ENCODE measurements at places on chromosomes 3 and 15.

GRCh38 chr3:9173445-9173844 is 76.0 kb downstream of the SRGAP3 start:
- no peak for DNase-seq

GRCh38 chr15:97759363-97759762 is 201.1 kb upstream of the ARRDC4 start:
- no peak for DNase-seq

GRCh38 chr3:37944391-37944842 is 46.2 kb upstream of the VILL start:
- DNase-seq = no peak

DNA sequence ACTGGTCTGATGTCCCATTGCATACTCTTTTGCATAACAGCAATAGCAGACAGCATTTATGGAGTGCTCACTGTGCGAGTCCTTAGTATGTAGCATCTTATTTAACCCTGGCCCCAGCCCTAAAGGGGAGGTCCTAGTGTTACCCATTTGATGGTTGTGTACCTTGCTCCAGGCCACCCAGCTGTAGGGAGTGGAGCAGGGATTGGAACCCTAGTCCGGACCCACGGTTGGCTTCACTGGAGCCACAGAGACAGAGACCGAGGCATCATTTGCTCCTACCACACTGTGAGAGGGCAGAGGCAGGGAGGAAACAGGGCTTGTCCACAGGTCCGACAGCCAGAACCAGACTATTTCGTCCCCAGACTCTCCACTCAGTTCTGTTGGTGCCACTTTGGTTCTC is 16.0 kb upstream of the TSEN2 start:
- DNase-seq = no peak

GRCh38 chr15:61459785-61460707 is 230.9 kb upstream of the RORA start:
- no peak for DNase-seq

- no peak for DNase-seq
Measured at GRCh38 chr15:87656372-87656771, 600.2 kb downstream of the NTRK3 start.

GRCh38 chr3:187828579-187829452 is 83.5 kb upstream of the BCL6 start:
- DNase-seq = no peak

DNA sequence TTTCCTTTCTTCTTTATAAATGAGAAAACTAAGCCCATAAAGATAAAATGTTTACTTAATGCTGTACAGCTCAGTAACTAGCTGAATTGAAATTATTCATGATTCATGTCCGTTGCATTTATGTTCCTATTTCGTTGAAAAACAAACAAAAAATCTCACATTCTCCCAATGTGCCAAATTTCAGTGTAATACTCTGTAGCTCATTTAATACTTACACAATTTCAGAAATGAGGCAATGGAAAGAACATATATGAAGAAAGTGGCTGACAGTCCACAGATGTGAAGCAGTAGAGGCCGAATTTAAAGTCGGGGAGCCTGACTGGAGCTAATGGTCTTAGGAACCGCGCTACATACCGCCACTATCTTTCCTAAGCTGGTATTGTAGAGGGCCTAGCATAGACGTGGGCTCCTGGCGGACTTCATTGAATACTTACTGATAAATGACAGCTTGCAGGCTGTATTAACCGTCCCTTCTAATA is 651 bp downstream of the PLSCR2 start:
- DNase-seq = no peak

- DNase-seq = no peak
Measured at GRCh38 chr3:172038798-172039435, 461 bp upstream of the FNDC3B start.

- no peak for DNase-seq
Measured at GRCh38 chr15:63054281-63054683, 11.7 kb downstream of the TPM1 start.

DNA sequence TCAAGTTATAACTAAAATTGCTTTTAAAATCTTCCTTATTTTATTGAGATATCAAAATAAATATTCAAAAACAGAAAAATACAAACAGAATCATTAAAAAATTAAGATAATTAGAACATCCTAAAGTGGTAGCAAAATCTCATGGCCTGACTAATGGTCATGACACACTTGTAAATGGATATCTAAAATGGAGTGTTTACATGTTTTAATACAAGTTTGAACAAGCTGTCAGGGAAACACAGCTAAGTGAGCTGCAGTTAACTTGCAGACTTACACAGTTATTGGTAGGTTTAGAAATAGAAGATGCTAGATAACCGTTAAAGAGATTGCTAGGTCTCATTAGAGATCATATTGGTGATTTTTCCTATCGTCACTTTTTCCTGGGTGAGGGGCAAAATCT is 242.3 kb downstream of the LPP start:
- DNase-seq = no peak

- no peak for DNase-seq
Measured at GRCh38 chr15:80191897-80192595, 39.2 kb downstream of the FAH start.

GRCh38 chr15:55247311-55247710 is 42.3 kb downstream of the RAB27A start:
- DNase-seq = no peak

DNA sequence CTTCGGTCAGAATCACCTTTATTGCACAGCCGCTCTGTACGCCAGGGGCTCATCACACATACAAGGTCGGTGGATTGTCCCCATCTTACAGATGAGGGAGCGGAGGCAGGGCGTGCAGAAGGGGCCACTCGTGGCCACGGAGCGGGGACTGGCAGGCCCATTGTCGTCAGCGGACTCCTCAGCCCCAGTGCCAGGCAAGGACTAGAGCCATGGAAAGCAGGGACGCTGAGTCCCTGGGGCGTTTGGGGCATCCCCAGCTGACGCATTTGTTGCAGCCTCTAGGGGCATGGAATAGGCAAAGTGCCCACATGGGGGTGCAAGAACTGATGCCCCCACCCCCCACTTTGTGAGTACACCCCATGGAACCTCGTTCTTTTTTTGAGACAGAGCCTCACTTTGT is 29.8 kb upstream of the FURIN start:
- DNase-seq = peak; percentile 58

- no peak for DNase-seq
Measured at GRCh38 chr3:66454464-66454859, 46.4 kb downstream of the LRIG1 start.

GRCh38 chr15:101272584-101272983 is 4.7 kb downstream of the SELENOS start:
- DNase-seq = no peak

- no peak for DNase-seq
Measured at GRCh38 chr3:24605511-24606028, 110.9 kb upstream of the THRB start.

GRCh38 chr15:100311154-100311625 is 30.6 kb downstream of the ADAMTS17 start:
- no peak for DNase-seq

DNA sequence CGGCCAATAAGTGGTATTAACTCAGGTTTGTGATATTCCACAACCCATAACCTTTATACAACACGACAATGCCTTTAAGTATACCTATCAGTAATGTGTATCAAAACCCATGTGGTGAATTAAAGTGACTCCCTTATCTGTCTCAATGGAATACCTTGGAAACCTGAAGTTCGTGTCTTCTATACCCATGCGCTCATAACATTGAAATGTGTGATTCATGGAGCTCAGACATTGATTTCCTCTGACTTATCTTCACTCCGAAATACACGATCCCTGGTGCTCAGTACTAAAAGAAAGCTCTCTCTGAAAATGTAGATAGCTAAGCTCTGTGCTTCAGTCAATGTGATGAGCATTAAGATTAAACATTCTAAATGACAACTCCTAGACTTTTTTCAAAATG is 140.3 kb downstream of the TBC1D5 start:
- DNase-seq = no peak

All from activated CD4-positive, alpha-beta T cell treated with anti-CD3 and anti-CD28 coated beads, Interleukin-2, amount 50 U/mL, for 48 hours (primary cell).